ENCODE measurements at places on chromosomes 7 and 10.

GRCh38 chr10:37680243-37680683 lies 177.1 kb downstream of the ZNF248 start:
- no peak for DNase-seq

- no peak for DNase-seq
Observed at GRCh38 chr10:3195286-3195685, 22.7 kb upstream of the PITRM1 start.

DNA sequence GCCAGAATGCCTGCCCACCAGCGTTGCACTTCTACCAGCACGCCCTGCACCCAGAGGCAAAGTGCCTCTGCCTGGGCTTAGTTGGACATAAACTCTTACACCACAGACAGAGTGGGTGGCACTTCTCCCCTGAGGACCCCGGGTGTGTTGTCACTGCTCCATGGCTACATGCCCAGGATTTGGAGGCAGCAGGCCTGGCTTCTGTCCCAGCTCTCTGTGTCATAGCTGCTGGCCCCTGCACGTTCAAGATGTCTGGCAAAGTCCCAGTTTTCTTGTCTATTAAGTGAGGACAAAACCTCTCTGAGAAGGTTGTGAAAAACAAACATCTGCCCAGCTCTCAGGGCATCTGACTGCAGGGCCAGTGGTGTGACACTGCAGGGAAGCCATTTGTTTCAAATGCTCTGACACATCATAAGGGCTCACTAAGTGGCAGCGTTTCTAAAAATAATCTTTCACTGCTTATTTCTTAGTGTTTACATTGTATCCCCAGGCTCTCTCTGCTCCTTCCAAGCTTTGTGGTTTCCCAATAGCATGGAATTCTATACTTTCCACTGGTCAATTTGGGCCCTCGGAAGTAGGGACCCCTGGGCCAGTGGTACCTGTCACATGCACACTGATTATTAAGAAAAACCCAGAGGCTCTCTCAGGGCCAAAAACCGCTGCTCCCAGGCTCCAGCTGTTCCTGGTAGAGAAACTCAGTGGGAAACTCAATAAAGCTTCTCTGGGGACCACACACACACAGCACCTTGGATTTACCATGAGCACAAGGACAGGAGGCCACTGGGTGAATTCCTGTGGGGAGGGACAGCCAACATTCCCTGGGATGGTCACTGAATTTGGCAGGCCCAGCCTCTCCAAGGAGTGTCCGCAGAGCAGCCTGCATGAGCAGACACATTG lies 86.2 kb upstream of the ANLN start:
- DNase-seq, result no peak

- DNase-seq, result no peak
Observed at GRCh38 chr7:150866932-150867564, 14.7 kb downstream of the AOC1 start.

DNA sequence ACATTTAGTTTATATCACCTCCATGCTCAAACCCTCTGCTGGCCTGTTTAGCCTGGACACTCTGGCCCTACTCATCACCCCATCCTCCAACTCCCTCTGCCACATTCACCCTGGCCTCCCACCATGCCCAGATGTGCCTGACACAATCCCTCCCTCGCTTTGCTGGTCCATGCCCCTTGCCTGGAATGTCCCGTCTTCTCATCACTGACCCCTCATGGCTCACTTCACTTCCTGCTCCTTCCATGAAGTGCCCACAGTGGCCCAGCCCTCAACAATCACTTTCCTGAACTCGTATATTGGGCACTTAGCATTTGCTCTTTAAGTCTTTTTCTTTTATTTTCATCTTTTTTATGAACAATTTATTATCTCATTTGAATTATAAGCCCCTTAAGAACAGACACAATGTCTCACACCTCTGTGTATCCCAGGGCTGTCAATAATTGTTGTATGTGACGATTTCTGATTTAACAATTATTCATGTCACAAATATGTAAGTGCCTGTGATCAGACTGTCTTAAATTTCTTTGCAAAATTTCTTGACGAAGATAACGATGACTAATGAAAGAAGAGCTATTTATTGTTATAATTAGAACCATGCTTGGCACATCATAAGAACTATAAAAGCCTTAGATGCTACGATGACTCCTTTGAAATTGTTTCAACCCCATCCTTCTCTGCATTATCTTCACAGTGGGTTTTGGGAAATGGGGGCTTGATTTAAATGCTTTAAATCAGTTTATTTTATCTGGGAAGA lies 209.9 kb upstream of the YAE1 start:
- no peak for DNase-seq

- no peak for DNase-seq
Observed at GRCh38 chr10:98446151-98446660, 529 bp downstream of the HPS1 start.

GRCh38 chr10:132461683-132462231 lies 64.8 kb downstream of the PWWP2B start:
- DNase-seq, result no peak

DNA sequence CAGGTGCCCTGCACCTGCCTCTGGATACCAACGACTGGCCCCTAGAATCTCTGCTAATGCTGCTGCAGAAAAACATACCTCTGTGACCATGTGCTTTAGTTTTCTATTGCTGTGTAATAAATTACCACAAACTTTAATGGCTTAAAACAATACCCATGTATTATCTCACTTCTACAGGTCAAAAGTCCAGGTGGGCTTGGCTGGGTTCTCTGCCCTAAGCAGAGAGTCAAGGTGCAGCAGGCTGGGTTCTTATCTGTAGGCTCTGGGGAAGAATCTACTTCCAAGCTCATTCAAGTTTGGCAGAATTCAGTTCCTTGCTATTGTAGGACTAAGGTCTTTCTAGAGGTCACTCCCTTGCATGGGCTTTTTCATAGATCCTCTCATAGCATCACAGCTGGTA lies 52.3 kb downstream of the CCDC71L start:
- DNase-seq, result no peak

GRCh38 chr7:99344061-99344647 lies 18.5 kb downstream of the ARPC1A start:
- no peak for DNase-seq

GRCh38 chr10:117460846-117461765 lies 81.4 kb upstream of the EMX2 start:
- DNase-seq, result no peak

Measured in CD4-positive, alpha-beta T cell (primary cell).